ENCODE measurements at places on chromosomes 12 and 14. TPM values are rescaled to one million over a fixed set of nuclear protein-coding genes. Genes with fewer than 3 reads are reported as not detected.

POTEM gene
- total RNA-seq = not detected

- no peak for DNase-seq
Measured at GRCh38 chr12:5623411-5623810, 191.5 kb downstream of the NTF3 start.

ALX1 gene
- not detected for total RNA-seq

STON2 gene
- not detected for total RNA-seq

CIROP gene
- not detected for total RNA-seq

GRCh38 chr12:105922670-105923102 is 216.1 kb downstream of the NUAK1 start:
- DNase-seq = no peak

DNA sequence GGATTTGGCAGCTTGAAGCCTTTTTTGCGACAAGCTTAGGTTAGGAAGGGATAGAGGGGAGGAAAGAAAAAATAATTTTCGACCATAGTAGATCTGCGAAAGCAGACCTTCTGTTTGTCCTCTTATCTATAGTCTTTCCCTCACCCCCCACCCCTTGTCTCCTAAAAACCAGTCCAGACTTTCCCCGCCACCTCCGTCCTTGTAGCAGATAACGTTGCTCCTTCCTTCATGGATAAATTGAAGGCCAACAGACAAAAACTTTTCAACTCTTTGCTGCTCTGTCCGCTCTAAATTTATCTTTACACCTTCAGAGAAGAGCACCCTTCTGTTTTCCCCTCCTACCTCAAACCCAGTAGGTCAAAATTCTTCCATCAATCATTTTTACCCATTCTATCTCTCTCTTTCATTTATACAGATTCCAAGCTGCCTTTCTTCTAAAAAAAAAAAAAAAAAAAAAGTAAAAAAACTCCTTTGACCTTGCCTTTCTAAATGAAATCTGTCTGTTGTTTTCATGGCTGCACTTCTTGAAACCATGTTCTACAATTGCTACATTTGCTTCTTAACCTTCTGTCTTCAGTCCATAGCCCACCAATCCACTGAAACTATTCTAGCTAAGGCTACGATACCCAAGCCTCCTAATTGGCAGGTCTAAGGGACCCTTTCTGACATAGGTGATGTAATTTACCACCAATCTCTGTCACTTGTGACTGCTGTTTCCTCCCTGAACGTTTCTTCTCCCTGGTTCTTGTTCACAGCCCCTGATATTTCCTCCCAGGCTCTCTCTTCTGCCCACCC is 11.1 kb upstream of the NEMF start:
- no peak for DNase-seq

- peak; percentile 24 for DNase-seq
Measured at GRCh38 chr14:22168092-22168955, 420.7 kb downstream of the DAD1 start.

GRCh38 chr12:66688846-66689439 is 10.1 kb upstream of the GRIP1 start:
- DNase-seq = peak; percentile 60

DNA sequence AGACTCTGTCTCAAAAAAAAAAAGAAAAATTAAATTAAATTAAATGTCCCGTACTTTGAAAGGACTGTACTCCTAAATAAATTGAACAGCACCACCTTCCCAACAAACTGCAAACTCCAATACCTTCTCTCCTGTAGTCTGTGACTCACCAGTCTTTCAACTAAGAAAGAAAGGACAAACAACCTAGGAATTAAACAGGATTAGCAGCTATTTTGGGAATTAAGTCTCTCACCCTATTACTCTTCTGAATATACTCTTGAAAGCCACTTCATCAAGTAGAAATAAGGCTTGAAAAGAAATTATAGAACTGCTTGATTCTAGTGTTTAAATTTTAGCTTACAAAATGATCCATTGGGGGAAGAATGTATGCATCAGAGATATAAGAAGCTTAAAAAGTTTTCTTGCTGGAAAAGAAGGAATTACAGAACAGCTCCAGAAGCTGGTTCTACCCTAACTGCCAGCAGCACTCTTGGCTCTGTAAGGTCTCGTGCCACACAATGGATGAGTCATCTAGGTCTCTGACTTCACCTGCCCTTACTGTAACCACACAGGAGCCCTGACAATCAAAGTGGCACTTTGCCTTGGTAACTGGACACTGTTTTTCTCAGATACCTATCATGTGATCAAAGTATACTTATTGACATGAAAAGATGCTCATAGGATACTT is 57.0 kb upstream of the CERS5 start:
- peak; percentile 51 for DNase-seq

GPR84 gene
- not detected for total RNA-seq

GARIN6 gene
- not detected for total RNA-seq

- no peak for DNase-seq
Measured at GRCh38 chr12:47021298-47021697, 58.1 kb upstream of the PCED1B start.

DNA sequence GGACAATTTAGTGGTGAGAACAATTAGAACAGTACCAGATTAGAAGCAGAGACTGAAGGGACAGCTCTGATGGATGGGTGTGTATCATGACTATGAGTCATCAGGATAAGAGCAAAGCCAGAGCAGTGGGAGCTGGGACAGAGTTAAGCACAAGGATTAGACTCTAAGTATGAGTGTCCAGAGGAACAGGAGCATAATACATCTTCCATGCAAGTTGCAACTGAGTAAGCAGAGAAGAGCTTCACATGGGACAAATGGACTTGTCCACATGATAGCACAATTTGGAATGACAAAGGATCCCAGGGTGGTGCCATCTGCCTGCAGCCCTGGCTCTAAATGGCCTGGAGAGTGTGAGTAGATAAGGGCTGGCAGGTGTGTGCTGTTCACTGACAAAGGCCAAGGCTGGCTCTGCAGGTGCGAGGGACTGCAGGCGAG is 226.4 kb upstream of the CAND1 start:
- no peak for DNase-seq

DNA sequence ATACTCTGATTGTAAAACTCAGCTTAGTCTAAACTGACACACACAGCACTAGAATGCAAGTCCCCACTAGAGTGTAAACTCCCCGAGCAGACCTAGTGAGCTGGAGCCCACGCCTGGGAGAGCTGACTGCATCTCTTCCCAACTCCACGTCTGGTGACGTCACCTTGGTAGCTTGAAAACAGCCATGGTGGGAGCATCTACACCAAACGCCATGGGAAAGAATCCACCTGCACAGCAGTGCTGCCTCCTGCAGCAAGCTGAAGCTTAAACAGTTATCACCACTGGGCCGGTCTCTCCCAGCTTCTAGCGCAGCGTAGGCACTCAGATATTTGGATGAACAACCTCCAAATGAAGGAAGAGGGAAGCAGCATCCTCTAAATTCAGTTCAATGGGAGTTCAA is 4.3 kb upstream of the PAPLN start:
- no peak for DNase-seq

DNA sequence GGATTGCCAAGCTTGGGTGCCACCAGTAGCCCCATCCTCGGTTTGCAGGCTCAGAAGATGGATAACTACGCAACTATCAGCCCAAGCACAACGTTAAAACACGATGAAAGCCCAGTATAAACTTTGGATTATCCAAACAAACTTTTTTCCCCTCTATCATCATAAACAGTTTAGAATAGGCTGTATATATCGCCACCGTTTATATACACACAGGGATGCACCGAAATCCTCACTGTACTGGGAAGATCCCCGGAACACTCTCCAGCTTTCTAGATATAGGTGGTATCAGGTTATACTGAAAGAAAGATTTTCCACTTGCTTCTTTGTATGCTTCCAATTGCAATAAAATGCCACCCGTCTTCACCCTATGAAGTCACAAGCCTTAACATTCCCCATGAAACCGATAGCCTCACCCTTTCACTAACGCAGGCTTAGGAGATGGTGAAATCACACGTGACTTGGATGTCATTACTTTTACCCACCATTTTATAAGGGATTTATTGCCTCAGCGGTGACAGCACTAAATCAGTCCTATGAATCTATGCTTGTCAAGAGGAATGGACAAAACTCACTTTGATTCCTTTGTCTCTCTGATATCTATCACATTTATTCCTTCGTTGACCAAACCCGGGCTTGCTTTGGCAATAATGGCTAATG is 207.6 kb upstream of the FOXN3 start:
- DNase-seq = no peak

GRCh38 chr14:36751920-36752319 is 90.3 kb downstream of the PAX9 start:
- DNase-seq = no peak

SERPINA12 gene
- not detected for total RNA-seq

- DNase-seq = no peak
Measured at GRCh38 chr12:12195081-12195480, 71.8 kb downstream of the LRP6 start.

GPR68 gene
- total RNA-seq = 3.6 TPM

DNA sequence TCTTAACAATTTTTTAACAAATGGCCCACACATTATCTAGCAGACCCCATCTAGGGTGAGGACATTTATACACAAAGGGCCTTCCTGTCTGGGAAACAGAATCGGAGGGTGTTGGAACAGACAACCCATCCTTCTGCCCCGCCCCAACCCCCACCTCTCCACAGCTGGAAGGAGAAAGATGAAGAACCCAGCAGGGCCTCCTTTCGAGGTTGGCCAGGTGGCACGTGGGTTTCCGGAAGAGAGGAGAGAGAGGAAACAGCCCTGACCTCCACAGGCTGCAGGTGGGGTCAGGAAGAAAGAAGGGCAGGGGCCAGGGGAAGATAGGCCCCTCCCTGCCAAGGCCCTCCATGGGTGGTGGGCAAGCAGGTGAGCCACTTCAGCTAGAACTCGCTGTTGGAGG is 57.2 kb downstream of the LRRC74A start:
- DNase-seq = no peak

DNA sequence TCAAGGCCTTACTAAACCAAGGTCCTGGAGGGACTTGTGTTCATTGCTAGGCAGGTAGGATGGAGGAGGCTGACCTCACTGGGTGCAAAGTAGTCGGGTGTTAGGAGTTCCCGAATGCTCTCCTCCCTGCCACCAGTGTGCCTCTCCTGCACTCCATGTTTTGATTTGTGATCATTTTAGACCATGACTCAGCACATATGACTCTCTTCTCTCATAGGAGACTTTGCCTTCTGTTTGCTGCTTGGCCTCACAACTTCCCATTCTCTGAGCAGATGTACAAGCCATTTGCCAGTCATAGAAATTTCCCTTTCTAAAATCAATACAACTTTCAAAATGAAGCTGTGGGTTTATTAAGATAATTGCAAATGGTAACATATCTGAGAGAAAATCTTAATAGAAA is 46.6 kb upstream of the LRIG3 start:
- DNase-seq = no peak

KLHL33 gene
- total RNA-seq = 0.19 TPM

CCNK gene
- 171 TPM for total RNA-seq

GRCh38 chr14:94376976-94377865 is 11.2 kb downstream of the SERPINA1 start:
- no peak for DNase-seq

KRT73 gene
- total RNA-seq = 8.1 TPM

GRCh38 chr12:113498490-113498889 is 26.8 kb upstream of the LHX5 start:
- no peak for DNase-seq

DNA sequence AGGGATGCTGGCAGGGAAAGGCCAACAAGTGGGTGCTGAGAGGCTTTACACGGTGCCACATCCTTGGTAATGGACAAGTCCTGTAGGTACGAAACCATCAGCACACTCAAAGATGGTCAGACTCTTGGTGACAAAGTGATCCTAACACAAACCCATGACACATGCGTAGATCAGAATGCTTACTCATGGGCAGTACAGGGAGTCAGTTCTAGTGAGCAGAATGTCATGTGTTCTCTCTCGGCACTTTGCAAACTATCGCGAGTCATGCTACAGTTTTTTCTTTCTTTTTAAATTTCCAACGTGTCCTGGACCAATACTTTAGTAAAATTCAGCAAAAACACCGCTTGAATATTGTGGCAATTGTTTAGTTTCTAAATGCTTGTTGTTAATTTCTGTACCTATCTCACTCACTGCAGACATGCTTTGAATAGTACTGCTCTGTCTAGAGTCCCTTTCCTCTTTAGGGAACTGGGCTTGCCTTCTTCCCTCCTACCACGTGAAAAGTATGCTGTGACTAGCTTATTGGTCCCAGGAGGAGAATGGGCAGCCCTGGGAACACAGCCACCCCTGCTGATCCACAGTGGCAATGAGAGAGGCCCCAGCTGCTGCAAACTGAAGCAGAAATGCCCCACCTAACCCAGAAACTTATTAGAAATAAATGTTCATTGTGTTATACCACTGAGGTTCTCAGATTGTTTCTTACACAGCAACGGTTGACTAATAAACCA is 62.4 kb downstream of the UBR7 start:
- DNase-seq = no peak

DNA sequence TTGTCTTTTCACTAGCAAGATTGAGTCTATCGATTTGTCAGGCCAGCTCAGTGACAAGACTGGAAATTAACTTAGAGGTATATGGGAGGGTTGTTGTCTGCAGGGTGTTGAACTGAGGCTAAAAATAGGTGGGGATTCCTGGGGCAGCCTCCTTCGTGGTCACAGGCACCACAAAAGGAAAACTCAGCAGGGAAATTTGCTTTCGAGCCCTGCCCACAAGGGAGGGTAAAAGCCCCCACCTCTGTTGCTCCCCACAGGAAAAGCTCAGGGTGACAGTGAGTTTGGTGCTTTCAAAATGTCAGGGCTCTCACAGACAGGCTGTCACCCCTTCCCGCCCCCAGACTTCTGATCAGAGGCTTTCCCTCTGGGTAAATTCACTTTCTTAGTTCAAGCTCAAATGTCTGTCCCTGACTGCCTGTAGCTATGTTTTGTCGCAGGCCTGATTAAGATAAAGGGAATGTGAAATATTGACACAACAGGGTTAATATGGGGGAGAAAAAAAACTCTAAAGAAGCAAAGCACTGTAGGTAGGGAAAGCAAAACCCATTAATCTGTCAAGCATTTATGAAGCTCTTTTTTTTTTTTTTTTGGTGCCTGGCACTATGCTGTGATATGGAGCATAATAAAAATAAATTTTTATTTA is 11.7 kb upstream of the NFKBIA start:
- peak; percentile 43 for DNase-seq

SERPINA5 gene
- total RNA-seq = not detected

GRCh38 chr12:46382408-46382963 is 9.9 kb upstream of the SLC38A2 start:
- DNase-seq = no peak

- DNase-seq = no peak
Measured at GRCh38 chr14:92121207-92121669, 268 bp downstream of the NDUFB1 start.

CD27 gene
- 38.4 TPM for total RNA-seq

- DNase-seq = no peak
Measured at GRCh38 chr12:113846883-113847755, 119.0 kb downstream of the RBM19 start.

- no peak for DNase-seq
Measured at GRCh38 chr12:110754101-110754793, 11.6 kb upstream of the PPP1CC start.

IQSEC3 gene
- 6.7 TPM for total RNA-seq
